ENCODE measurements at places on chromosomes 1 and 21.
A peak's percentile ranks its signal among the peaks of the same experiment; 100 is the strongest.

DNA sequence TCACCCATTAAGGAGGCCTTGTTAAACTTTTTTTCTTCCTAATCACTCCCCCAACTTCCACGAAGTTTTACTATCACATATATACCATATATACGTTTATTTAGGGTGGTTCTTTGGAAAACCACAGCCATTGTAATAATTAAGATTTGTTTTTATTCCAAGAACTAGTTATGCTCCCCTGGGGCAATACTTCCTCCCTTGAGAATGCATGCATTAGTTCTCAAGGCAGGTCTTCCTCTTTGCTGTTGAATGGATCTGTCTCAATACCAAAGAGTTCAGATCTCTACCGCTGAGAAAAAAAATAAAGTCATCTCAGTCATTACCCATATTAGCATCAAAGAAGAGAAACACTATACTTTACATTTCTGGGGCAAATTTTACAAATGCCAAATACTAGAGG, 567.7 kb upstream of the RGS18 start:
- DNase-seq: no peak

- DNase-seq: no peak
These were observed 78.6 kb downstream of the FMN2 start for GRCh38 chr1:240170266-240170665.

DNA sequence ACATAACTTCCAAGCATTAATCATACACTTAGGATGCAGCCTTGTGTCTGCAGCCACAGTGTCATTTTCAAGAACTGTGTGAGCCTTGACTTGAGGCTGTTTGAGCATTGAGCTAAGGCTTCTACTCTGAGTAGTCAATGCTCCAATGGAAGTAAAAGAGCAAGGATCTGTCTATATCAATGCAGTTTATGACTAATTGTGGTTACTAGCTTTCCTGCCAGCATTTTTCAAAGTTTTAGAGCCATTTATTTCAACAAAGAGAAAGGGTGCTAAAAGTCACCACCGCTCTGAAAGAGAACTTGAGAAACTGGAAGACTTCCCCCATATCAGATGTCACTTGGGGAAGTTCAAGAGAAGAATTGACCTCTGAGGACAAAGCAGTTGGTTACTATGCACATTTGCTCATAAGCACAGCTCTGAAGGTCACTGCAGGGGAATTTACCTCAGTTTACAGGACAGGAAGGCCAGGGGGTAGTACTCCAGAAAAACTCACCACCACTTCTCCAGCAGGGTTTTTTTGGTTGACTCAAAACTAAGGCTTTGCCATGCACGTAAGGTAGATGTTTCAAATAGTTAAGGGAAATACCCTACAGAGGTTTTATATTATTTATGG, 24.5 kb upstream of the RGS1 start:
- no peak for DNase-seq

- DNase-seq: no peak
These were observed 44.6 kb upstream of the BCL9 start for GRCh38 chr1:147496571-147497210.

DNA sequence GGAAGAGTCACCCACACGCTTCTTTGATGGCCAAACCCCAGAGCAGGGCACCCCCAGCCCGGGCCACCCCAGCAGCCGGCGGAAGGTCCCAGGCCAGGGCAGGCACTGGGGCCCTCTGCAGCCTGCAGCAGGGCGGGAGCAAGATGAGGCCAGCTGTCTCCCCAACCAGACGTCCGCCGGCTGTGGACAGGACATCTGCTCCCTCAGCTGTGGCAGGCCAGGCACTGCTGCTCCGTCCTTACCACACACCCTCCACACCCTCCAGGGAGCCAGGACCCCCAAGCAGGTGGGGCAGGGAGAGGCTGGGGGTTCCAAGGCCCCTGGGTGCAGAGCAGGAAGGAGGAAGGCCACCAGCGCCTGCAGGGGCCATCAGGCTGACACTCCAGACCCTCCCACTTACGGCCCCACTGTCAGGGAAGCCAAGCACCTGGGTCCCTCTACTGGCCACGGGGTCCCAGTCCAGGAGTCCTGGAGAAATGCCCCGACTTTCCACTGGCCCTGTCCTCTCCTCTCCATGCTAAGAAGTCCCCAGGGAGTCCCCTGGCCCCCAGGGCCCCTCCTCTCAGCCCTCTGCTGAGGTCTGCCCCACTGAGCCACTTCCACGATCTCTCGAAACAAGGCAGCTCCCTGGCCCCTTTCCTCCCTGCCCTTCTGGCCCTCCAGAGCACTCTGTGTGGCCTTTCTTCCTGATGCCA, 5.6 kb downstream of the WNT9A start:
- DNase-seq: no peak

- DNase-seq: no peak
These were observed 97.5 kb upstream of the KCNE2 start for GRCh38 chr21:34266351-34266750.

- no peak for DNase-seq
These were observed 82.5 kb downstream of the C4BPA start for GRCh38 chr1:207186503-207186902.

DNA sequence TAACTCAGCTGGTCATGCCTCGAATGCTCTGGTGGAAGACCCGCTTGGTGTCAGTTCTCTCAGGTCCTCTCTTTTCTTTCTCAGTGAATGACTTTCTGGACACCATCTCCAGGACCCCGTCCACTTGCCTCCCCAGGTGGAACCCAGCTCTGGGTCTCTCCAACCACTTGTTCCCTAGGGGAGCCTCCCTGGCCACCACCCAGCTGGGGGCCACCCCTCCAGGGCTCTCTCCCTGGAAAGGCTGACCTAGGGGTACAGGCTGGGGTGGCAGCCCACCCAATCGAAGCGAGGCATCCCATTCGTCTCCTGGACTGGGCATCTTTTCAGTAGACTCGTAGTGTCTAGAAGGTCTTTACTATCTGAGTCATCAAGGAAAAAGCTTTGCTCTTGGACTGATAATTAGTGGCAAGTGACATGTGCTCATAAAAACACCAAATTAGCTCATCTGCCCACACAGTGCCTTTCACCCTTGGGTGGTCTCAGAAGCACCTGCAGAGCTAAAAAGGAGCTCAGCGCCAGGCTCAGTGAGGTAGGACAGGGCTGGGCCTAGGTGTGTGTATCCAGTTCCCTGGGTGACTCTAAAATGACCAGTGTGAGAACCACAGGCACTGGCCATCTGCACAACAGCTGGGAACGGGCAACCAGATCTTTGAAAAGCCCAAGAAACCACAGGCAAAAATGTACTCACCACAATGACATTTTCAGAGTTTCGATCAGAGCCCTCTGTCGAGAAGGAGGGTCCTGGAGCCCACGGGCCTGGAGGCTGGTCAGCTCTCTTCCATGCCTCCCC, 2.4 kb upstream of the PDXK start:
- DNase-seq: peak; percentile 74

DNA sequence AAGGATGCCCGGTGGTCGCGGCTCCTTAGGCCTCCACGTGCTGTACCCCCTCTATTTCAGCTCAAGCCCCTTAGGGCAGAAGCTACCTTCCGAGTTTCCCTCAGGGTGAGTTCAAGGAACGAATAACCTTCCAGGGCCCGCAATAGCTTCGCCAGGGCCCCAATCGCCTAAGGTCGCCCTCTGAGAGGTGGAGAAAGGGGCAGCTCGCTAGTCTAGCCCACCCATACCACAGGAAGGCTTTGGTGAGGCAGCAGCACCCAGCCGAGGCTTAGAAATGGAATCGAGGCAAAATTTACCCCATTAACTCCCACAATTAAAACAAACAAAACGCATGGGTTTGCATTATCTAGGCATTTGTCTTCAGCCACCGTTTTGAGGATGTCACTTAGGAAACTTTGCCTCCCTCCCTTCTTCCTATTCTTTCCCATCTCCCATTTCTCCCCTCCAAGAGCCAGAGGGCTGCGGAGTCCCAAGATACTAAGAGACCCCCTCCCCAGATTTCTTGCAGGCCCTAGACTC, 954 bp downstream of the WNT2B start:
- no peak for DNase-seq

DNA sequence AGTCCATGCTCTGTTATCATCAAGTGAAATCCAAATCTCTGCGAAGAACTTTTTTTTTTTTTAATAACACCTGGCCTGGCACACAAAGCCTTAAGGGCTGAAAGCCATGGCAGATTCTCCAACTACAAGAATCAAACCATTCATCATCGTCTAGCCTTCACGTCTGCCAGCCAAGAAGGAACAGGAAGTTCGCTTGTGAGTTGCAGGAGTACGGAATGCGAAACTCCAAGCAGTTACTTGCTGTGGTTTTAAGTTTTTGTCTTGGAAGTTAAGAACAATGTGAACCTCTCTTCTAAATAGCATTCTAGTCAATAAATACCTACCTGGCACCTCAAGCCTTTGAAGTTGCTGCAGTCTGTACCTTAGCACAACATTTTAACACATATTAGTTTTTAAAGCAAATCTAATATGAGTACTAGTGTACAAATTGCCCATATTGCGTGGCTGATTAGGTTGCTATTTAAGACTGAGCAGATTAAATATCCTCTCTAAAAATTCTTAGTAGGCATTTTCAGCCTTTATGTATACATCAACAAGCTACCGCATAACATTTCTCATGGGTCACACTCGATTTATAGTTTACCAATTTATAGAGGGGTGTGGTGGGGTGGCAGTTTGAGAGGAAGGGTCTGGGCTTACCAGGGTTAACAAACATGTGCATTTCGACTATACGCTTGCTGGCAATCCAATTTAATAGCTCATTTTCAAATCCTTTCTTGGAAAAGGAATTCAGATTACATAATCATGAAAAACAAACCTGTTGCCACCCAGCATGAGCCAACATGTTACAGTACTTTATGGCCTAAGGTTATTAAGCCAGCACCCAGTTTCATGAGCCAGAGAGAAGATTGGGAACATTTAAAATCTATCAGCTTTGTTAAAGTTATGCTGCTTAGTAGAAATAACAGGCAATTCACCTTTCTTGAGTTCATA, 22.2 kb upstream of the PTPN14 start:
- DNase-seq: no peak

DNA sequence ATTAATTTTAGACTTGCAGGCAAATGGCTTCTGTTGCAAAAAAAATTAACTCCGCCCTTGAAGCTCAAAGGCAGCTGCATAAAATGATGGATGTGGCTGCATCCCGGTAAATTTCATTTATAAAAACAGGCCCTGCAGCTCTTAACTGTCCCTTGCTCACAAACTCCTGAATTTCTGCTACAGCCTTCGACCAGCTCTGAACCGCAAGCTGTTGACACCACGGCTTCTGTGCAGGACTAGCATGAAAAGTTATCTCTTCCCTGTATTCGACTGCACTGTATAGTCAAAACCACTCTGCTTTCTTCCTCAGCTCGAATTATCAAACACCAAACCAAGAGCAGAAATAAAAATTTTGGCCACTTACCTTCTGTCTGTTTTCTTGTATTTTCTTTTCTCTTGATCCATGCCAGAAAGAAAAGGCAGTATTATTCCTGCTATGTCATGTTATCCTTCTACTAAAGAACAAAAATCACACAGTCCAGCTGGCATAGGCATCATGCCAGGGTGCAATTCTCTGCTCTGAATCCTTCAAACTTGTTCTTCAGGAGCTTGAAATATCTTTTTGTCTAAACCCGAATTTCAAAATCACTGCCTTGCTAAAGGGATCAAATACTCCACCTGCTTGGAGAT, 195.5 kb upstream of the NCAM2 start:
- no peak for DNase-seq

DNA sequence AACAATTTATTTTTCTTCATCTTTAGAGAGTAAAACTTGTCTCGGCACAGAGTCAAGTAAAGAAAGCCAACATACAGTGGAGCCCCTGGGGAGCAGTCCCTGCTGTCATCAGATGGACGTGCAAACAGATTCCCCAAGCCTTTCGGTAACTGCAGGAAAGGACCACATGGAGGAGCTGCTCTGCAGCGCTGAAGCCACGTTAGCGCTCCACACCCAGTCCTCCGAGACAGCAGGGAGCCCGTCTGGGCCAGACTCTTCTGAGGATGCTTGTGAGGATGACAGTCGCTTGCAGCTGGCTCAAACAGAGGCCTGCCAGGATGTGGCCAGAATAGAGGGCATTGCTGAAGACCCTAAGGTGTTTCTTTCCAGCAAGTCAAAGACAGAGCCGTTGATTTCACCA, 77.1 kb upstream of the SCCPDH start:
- no peak for DNase-seq

DNA sequence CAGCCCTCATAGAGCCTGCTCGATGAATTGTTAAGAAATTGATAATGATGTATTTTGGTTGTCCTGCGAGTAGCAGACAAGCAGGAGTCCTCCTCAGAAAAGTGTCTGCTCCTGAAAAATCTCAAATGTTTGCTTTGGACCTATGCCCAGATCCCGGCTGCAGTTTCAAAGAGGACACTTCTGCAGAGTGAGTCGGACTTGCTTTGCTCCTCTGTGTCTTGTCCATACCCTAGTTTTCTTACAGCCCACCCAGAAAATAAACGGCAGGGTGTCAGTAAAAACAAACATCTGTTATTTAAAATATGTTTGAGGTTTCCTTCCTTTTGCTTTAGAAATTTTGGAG, 2.8 kb downstream of the S100A10 start:
- DNase-seq: no peak

DNA sequence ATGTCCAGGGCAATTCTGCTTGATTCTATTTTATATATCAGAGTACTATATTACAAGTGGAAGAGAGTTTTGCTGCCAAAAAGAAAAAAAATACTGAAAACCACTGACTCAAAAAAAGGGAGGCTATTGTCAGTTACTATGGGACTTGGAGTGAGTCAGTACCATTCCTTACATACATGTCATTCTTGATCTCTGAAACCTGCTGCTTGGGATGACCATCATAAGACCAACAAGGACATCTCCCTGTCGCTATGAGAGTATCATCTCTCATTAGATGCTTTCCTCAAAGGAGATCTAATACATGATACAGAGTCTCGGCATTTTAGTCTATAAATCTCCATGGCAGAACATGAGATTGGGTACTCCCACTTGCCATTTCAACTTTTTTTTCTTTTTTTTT, 11.8 kb upstream of the INPP5B start:
- no peak for DNase-seq

DNA sequence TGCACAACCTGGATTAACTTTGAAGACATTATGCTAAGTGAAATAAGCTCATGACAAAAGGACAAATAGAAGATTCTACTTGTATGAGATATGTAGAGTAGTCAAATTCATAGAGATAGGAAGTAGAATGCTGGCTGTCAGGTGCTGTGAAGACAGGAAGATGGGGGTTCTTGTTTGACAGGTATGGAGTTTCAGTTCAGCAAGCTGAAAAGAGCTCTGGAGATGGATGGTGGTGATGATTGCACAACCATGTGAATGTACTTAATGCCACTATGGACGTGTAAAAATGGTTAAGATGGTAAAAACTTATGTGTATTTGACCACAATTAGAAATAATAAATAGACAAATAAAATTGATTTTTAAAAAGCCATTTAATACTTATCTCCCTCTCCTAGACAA, 169.8 kb upstream of the DUSP10 start:
- DNase-seq: no peak

GRCh38 chr1:2540816-2541492, 10.9 kb upstream of the HES5 start:
- DNase-seq: no peak
